Mammary epithelial cell (primary cell): ENCODE measurements at places on chromosomes 4 and X. TPM values are rescaled to one million over a fixed set of nuclear protein-coding genes. Genes with fewer than 3 reads are reported as not detected.

The PHKA2 gene
- 23.0 and 28.7 TPM in 2 replicates for total RNA-seq

The C4orf46 gene
- total RNA-seq = 6.3 and 9.2 TPM in 2 replicates

DNA sequence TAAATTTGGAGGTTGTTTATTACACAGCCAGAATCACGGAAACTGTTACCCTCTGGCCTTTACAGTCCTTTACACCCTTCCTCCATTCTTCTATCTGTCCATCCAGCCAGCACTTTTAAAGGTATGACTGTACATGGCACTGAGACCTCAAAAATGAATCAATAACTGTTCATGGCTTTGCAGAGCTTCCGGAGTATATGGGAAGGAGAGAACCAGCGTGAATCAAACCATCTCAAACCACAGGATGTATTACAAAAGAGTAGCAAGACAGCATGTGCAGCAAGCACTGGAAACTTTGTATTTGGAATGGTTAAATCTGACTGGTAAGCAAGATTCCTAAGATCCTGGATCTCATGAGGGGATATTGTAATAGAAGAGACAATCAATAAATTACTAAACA lies 228.5 kb upstream of the CASK start:
- peak; percentile 7 for DNase-seq

DNA sequence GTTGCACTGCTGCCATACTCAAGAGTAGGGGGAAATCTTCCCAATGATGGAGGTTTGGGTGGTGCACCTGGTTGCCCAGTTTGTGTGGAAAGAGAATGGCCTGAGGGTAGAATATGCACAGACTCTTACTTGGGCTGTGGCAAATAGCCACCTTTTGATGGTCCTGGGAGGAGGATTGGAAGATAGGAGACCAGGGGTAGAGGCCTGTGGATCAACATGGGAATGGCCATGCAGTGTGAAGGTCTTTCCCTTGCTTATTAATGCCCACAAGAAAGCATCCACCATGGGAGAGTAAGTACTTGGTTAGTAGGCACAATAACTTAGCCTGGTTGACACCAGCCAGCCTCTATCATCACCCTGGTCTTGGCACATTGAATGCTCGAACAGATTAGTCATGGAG lies 156.8 kb upstream of the LEF1 start:
- no peak for DNase-seq

DNA sequence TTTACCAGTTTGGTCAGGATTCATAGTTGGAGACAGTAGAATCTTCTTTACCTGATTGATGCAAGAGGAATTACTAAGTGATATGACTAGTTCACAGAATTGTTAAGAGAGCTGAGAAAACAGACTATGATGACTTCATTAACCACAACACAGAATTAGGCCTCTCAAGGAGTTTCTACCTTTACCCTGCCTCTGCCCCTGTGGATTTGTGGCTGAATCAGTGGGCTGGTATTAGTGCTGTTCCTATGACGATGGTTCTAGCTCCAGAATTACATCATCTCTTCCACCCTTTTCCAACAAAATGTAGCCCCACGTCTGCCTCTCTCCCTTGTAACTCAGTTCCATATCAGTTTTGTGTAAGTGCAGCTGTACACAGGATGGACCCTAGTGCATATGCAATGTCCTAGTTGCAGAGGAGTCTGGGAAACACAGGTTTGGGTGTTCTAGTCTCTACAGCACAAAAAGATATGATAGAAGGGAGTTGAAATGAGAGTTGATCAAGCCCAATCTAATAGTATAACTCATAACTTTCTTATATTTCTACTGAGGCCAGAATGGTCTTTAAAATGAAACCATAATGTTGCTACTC lies 99.3 kb downstream of the ANXA5 start:
- DNase-seq = peak; percentile 91

The XK gene
- 0.50 TPM for total RNA-seq

- DNase-seq = no peak
Measured at GRCh38 chr4:31084806-31085416, 364.7 kb downstream of the PCDH7 start.

- peak; percentile 63 for DNase-seq
Measured at GRCh38 chrX:3345281-3346191, 916 bp downstream of the MXRA5 start.
